ENCODE measurements at places on chromosomes 3 and 15.
A peak's percentile ranks its signal among the peaks of the same experiment; 100 is the strongest.

GRCh38 chr3:141498598-141499223 lies 11.9 kb downstream of the RASA2 start:
- peak; percentile 99 for DNase-seq

- no peak for DNase-seq
Measured at GRCh38 chr3:22555753-22556435, 647.2 kb upstream of the UBE2E2 start.

DNA sequence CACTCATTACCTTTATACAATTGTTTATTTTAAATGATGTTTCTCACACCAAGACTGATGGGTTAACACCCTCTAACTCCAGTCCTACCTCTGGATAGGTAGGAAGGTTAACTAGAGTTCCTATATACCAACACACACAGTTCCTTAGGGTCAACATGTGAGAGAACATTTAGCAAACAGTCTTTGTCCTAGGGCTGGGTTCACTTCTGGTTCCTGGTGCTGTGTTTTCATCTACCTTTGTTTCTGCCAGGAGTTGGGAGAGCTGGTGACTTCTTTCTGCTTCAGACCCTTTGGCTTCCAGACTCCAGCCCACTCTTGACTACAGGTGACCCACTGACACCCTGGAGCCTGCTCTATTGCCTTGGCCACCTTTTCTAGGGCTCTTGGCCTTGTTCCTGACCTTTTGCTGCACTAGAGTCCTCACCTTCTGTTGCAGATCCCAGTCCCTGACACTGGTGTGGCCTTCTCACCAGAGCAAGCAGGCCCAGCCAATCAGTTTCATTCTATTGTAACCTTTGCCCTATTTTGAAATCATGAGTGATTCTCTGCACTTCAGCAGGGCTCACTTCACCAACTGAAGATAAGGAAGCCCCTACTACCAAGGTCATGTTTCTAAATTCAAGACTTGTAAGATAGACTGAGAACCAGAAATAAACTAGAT lies 50.0 kb upstream of the SECISBP2L start:
- DNase-seq: no peak

DNA sequence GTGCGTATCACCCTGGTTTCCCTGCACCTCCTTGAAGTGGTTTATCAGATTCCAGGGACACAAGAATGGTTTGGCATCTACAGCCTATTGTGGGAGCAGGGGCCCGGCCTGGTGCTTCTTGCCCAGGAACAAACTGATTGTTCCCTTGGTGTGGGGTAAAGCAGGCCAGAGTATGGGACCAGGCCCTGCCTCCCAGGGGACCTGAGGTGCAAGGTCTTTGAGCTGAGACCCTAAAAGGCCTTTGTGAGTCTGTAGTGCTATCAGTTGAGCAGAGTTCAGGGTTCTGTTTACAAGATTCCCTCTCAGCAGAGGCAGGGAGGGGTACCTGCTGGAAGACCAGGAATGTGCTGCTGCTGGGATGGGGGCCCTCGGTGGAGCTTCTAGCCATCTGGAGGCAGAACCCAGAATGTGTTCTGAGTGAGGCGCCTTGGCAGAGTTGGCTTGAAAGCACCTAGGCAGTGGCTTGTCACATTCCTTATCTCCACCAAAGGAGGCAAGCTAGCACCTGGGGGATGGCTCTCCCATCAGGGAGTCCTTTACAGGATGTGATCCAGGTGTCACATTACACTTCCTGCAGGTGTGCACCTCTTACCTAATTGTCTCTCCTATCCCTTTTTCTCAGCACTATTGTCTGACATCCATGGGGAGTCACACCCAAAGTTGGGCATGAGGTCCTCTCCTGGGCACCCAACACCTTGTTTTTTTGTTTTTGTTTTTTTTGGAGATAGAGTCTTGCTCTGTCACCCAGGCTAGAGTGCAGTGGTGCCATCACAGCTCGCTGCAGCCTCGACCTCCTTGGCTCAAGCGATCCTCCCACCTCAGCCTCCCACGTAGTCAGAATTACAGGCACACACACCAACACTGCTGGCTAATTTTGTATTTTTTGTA lies 13.1 kb downstream of the FLNB start:
- DNase-seq: no peak

- DNase-seq: no peak
Measured at GRCh38 chr15:40825661-40826422, 2.7 kb downstream of the PPP1R14D start.

DNA sequence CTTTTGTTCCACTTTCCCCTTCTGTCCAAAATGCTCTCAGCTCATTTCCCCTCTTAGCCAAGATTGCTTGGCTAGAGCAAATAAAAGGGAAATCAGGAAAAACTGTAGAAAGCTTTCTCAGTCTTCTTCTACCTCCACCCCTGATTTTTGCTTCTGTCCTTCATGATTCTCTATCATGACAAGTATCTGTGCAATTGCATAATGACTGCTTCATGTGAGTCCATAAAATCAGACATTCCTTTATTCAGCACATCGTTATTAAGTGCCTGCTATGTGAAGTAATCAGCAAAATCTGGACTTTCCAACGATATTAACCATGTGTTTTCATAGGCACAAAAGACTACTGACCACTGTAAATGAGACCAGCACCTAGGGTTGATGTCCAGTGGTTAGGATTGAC lies 321.5 kb upstream of the CBLB start:
- no peak for DNase-seq

- DNase-seq: no peak
Measured at GRCh38 chr3:18786650-18787323, 361.5 kb upstream of the KCNH8 start.

GRCh38 chr15:31070867-31071266 lies 30.7 kb downstream of the TRPM1 start:
- no peak for DNase-seq

GRCh38 chr3:196486263-196486662 lies 17.3 kb downstream of the RNF168 start:
- no peak for DNase-seq

DNA sequence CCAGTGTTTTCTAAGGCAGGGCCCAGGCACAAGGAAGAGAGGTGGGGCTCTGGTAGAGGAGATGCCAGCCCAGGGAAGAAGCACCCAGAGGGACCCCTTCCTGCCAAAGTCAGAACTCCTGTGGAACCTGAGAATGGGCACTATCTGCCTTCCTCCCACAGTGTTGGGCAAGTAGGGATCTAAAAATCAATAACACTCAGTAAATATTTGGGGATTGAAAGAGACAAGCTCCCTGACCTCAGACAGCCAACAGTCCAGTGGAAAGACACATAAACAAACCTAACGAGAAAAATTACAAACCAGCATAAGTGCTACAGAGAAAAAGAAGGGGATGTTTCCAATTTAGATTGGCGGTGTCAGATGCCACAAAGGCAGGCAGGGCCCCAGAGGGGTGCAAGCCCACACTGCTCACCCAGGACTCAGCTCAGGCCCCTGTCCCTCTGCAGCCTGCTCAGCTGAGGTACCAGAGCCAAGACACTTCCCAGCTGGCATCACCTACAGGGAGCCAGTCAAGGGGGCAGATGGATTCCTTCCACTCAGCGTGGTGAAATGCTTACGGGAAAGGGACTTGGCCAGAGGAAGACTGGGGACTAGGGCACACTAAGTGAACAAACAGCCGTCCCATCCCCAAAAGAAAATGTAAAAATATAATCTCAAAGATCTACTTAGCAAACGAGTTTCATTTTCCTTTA lies 15.9 kb downstream of the ADCY5 start:
- DNase-seq: no peak

DNA sequence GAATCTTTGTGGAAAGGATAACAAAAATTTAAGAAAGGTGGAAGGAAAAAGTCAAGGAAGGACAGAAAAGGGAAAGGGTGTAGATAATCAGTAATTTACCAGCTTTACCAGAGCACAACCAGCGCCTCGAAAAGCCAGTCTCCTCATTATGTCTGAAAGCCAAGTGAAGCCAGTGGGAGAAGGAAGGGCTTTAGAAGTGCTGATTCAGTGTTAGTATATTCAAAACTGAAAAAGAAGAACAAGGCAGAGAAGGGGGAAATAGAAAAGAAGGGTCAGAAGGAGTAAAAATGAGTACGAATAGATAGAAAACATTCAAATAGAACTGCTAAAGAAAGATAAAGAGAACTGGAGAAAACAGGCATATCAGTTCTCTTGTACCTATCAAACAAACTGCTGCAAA lies 4.1 kb downstream of the PBRM1 start:
- no peak for DNase-seq

GRCh38 chr3:86890741-86891396 lies 100.1 kb downstream of the VGLL3 start:
- DNase-seq: no peak

DNA sequence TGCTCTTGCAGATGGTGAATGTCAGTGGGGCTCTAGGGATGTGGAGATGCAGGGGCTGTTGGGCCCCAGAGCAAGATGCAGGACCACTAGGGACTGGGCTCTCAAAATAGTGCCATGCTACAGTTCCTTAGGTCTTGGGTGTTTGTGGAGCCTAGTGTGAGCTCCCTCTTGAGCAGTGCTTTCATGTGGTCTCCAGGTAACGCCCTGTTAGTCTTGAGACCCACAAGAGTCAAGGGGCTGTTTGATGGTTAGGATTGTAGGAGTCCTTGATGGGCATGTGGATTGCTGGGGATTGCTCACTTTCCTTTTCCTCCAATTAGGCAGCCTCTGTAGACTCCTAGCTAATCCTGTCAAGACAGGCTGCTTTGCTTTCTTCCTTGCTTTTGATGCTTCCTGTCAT lies 56.0 kb downstream of the CCDC66 start:
- no peak for DNase-seq

DNA sequence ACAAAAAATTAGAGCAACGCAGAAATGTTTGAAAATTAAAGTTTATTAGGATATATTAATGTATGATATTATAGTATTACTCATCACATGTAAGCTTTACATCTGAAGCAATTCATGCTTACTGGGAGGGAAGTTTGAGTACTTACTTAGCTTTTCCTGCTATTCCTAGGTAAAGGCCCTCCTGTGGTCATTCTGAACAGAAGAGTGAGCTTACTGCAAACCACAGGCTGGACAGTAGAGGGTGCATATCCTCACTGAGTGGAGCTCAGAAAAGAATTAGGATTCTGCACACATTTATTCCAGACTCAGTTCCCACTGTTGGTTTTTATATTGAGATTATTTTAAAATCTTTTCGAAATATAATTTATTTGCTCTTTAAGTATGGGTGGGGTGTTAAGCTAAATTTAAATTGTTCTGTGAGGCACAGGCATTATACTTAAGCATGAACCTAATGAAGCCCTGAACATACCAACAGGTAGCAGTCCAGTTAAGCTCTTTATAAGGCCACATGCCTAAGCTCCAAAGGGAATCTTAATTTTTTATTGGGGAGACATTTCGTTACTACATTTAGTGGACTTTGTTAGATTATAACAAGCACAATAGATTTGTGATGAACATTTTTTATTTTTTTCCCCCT lies 10.2 kb downstream of the MRPS22 start:
- DNase-seq: no peak

- DNase-seq: peak; percentile 59
Measured at GRCh38 chr3:128492671-128493569, at the start of gene GATA2. TSS of gene GATA2 (minus strand) at chr3:128493201. CDS start at chr3:128487031, 6,170 bp downstream.

DNA sequence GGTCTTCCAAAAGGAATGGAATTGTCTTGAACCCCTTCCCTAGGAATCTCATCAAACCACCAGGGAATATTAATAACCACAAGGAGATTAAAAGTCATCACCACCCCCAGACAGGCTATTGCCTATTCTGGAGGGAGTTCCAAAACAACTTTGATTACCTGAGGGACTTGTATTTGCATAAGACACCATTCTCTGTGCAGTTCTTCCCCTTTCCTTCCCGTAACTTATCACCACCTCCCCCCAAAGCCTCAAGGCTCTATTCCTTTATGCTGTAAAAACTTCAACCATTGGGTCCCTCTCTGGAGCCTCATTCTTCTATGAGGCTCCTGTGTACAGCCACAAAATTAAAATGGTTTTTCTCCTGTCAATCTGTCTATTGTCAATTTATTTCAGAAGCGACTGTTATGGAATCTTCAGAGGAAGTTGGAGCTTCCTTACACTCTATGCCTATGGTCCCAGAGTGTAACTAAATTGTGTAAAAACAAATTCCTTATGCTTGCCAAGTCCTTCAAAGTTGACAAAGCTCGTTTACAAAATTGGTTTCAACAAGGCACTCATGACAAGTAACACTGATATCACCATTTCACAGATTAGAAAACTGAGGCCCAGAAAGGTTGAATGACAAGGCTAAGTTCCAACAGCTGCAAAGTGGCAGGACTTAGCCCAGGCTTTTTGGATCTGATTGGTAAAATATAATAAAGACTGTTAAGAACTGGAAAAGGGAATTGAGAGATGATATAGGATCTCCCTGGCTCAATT lies 68.3 kb upstream of the HERC1 start:
- DNase-seq: no peak

GRCh38 chr3:43689166-43689565 lies 1.6 kb upstream of the ABHD5 start:
- DNase-seq: no peak

DNA sequence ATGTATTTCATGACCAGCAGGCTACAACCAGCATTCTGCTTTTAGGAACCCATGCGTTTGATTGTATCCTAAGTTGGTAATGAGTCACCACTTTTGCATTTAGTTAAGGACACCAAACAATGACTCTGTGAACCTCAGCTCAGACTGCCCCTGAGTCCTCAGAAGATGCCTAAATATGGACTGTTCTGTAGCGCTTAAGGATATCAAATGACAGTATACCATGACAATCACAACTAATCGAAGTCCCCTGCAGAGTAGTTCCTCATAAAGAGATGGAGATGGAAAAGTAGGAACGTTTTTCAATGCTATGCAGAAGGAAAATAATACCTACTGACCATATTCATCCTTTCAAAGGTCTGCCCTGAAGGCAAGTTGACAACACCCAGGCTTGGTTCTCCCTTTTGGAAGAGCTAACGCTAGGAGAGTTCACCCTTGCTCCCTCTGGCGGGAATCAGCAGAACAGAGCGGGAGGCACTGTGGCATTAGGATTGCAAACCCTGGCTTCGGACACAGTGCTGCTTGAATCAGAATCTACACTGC lies 508.6 kb downstream of the FHIT start:
- DNase-seq: no peak
